Type B pancreatic cell (in vitro differentiated cells): ENCODE measurements at places on chromosomes 7 and 10. TPM values are rescaled to one million over a fixed set of nuclear protein-coding genes. Genes with fewer than 3 reads are reported as not detected.
A peak's percentile ranks its signal among the peaks of the same experiment; 100 is the strongest.

DNA sequence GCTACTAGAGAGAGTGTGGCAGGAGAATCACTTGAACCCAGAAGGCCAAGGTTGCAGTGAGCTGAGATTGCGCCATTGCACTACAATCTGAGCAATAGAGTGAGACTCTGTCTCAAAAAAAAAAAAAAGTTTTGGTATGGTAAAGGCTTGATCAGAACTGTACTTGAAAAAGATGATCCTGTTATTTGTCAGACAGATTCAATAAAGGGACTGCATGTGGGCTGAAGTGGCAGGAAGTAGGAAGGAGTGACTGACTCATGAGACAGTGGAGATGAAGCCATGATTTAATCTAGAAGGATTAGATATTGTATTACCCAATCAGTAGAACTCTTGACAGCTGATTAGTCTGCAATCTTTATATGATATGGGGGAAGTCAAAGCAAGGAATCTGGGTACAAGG, 2.7 kb upstream of the TMEM254 start:
- H3K4me3 ChIP-seq, result peak overlapping the region; percentile 8
- DNase-seq, result no peak
- no peaks in the 10 kb centered on the region for H3K27me3 ChIP-seq

DNA sequence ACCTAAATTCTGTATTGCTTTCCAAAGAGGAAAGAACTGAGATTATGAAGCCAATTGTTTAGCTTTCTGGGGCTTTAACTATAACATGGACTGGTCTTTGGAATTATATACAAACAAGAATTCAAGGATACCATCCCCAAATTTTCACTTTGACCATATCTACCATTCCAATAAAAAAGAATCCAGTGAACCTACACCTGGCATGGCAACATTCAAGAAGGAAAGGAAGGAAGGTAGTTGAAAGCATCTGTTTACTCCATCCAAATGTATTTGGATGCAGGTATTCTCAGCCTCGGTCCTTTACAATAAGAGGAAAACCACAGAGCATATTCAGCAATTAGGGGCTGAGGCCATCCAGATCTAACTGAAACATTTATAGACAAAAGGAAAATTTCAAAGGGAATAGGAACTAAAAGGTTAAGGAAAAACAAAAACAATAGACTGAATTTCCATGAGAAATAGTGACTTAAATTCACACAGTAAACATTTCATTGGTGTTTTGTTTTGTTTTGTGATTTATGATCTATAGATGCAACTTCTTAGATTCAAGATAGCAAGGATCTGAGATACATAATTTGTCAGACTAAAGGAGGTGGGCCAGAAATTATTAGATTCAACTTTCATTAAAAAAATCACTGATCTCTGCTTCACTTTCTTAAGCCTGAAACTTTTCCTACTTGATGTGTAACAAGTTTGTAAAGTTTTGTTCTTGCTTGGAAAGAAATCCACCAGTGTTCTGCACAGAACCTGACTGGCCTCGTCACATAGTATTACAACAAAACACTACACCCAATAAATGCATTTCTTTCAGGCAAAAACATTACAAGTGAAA, 12.7 kb downstream of the SKIDA1 start:
- peaks cover 33% of the 10 kb centered on the region for H3K4me1 ChIP-seq
- peaks cover 8% of the 10 kb centered on the region for H3K27me3 ChIP-seq
- peak overlapping the region; percentile 64 for H3K27ac ChIP-seq
- peak overlapping the region; percentile 92 for H3K4me3 ChIP-seq
- H3K36me3 ChIP-seq, result peaks cover 13% of the 10 kb centered on the region

GRCh38 chr7:74025730-74026129, 2.2 kb upstream of the ELN start:
- H3K4me1 ChIP-seq, result peaks cover 34% of the 10 kb centered on the region
- no peak for DNase-seq
- H3K4me3 ChIP-seq, result no peak overlapping the region
- peaks cover 44% of the 10 kb centered on the region for H3K27me3 ChIP-seq

DNA sequence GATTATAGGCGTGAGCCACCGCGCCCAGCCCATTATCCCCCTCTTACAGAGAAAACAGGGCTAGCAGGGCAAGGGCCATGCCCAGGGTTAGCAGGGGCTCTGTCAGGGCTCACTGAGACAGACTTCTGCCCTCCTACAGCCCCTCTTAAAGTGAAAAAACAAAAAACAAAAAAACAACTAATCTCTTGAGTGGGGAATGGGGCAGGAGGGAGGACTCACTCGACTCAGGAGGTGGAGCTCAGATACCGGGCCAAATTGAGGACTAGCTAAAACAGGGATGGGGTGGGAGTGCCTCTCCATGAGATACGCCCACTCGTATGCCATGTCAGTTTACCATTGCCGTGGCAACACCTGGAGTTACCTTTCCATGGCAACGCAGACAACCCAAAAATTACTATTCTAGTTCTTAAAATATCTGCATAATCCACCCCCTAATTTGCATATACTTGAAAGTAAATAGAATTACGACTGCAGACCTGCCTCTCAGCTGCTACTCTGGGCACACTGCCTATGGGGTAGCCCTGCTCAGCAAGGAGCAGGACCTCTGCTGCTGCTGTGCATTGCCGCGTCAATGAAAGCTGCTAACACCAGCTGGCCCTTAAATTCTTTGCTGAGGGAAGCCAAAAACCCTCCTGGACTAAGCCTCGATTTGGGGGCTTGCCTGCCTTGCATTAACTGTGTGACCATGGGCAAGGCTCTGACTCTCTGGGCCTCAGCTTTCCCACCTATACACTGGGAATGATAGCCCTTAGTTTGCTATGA, 13.4 kb downstream of the SSC4D start:
- no peak for DNase-seq
- H3K27me3 ChIP-seq, result no peaks in the 10 kb centered on the region
- peaks cover 5% of the 10 kb centered on the region for H3K4me1 ChIP-seq
- H3K4me3 ChIP-seq, result no peak overlapping the region
- H3K36me3 ChIP-seq, result no peaks in the 10 kb centered on the region
- no peak overlapping the region for H3K27ac ChIP-seq

- peaks cover 15% of the 10 kb centered on the region for H3K4me1 ChIP-seq
- no peaks in the 10 kb centered on the region for H3K36me3 ChIP-seq
- no peak for DNase-seq
- H3K4me3 ChIP-seq, result no peak overlapping the region
- H3K27ac ChIP-seq, result no peak overlapping the region
Measured at GRCh38 chr7:2886900-2887299, 42.8 kb upstream of the GNA12 start.

DNA sequence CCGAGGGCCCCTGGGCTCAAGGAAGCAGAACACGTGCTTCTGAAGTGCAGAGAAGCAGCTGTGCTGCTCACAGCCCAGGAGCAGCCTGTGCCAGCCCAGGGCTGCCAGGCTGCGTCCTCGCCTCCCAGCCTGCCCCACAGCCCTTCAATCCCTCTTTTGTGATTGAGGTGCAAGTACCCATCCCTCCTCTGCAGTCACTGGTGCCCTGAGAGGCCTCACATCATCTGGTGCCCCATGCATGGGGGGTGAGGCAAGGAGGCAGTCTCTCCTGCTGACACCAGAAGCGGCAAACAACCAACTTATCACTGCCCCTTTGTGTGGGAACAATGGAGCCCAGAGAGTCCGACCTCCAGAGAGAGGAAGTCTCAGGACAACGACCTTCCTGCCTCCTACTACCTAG, 49.8 kb upstream of the FGFR2 start:
- no peak overlapping the region for H3K4me3 ChIP-seq

- H3K4me1 ChIP-seq, result peaks cover 5% of the 10 kb centered on the region
- DNase-seq, result no peak
- no peak overlapping the region for H3K4me3 ChIP-seq
- H3K36me3 ChIP-seq, result peaks cover 3% of the 10 kb centered on the region
- H3K27me3 ChIP-seq, result peaks cover 37% of the 10 kb centered on the region
Measured at GRCh38 chr7:132261327-132262159, 314.7 kb downstream of the PLXNA4 start.

GRCh38 chr10:15262036-15262713, 93.7 kb upstream of the NMT2 start:
- no peak overlapping the region for H3K4me3 ChIP-seq
- no peaks in the 10 kb centered on the region for H3K27me3 ChIP-seq
- no peak for DNase-seq
- H3K36me3 ChIP-seq, result peaks cover 12% of the 10 kb centered on the region

DNA sequence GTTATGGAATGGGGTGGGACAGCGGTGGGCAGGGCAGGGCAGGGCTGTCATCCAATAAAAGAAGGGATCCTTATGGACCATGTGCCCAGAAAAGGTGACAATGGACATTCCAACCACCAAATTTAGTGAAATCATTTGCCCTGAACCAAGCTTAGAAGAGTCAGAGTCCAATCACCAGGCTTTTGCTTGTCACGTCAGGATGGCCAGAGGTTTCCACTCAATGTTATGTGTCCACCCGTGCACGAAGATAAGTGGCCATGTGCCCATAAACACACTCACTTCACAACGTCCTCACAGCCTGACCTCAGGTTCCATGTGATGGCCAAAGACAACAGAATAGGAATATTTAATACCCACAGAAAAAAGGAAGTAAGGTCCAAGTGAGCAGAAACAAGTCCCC, 36.6 kb upstream of the PLPP4 start:
- H3K27ac ChIP-seq, result peak overlapping the region; percentile 50
- DNase-seq, result no peak
- H3K27me3 ChIP-seq, result peaks cover 9% of the 10 kb centered on the region
- H3K4me3 ChIP-seq, result no peak overlapping the region
- no peaks in the 10 kb centered on the region for H3K36me3 ChIP-seq

- H3K4me3 ChIP-seq, result no peak overlapping the region
- H3K4me1 ChIP-seq, result no peaks in the 10 kb centered on the region
- no peak overlapping the region for H3K27ac ChIP-seq
- H3K27me3 ChIP-seq, result no peaks in the 10 kb centered on the region
Measured at GRCh38 chr10:73449113-73449512, 15.8 kb upstream of the MSS51 start.

GRCh38 chr7:151339651-151340382, 1.8 kb upstream of the NUB1 start:
- H3K27ac ChIP-seq, result no peak overlapping the region
- no peak for DNase-seq
- H3K4me1 ChIP-seq, result peaks cover 11% of the 10 kb centered on the region
- H3K4me3 ChIP-seq, result peak overlapping the region; percentile 9

GRCh38 chr7:38191791-38192190, 13.7 kb downstream of the STARD3NL start:
- DNase-seq, result no peak
- no peak overlapping the region for H3K27ac ChIP-seq
- H3K4me1 ChIP-seq, result peaks cover 33% of the 10 kb centered on the region
- peaks cover 24% of the 10 kb centered on the region for H3K36me3 ChIP-seq
- no peaks in the 10 kb centered on the region for H3K27me3 ChIP-seq

GRCh38 chr7:104650991-104651640, 322.7 kb downstream of the LHFPL3 start:
- no peaks in the 10 kb centered on the region for H3K36me3 ChIP-seq
- no peak for DNase-seq
- peaks cover 29% of the 10 kb centered on the region for H3K27me3 ChIP-seq
- H3K27ac ChIP-seq, result no peak overlapping the region

- no peak for DNase-seq
- no peaks in the 10 kb centered on the region for H3K36me3 ChIP-seq
- no peak overlapping the region for H3K4me3 ChIP-seq
- peaks cover 6% of the 10 kb centered on the region for H3K27me3 ChIP-seq
- H3K4me1 ChIP-seq, result no peaks in the 10 kb centered on the region
- H3K27ac ChIP-seq, result no peak overlapping the region
Measured at GRCh38 chr7:103710247-103710646, 264.2 kb upstream of the SLC26A5 start.

GRCh38 chr10:121128164-121128563, 277.0 kb downstream of the WDR11 start:
- H3K4me1 ChIP-seq, result peaks cover 17% of the 10 kb centered on the region
- H3K36me3 ChIP-seq, result no peaks in the 10 kb centered on the region
- DNase-seq, result no peak

DNA sequence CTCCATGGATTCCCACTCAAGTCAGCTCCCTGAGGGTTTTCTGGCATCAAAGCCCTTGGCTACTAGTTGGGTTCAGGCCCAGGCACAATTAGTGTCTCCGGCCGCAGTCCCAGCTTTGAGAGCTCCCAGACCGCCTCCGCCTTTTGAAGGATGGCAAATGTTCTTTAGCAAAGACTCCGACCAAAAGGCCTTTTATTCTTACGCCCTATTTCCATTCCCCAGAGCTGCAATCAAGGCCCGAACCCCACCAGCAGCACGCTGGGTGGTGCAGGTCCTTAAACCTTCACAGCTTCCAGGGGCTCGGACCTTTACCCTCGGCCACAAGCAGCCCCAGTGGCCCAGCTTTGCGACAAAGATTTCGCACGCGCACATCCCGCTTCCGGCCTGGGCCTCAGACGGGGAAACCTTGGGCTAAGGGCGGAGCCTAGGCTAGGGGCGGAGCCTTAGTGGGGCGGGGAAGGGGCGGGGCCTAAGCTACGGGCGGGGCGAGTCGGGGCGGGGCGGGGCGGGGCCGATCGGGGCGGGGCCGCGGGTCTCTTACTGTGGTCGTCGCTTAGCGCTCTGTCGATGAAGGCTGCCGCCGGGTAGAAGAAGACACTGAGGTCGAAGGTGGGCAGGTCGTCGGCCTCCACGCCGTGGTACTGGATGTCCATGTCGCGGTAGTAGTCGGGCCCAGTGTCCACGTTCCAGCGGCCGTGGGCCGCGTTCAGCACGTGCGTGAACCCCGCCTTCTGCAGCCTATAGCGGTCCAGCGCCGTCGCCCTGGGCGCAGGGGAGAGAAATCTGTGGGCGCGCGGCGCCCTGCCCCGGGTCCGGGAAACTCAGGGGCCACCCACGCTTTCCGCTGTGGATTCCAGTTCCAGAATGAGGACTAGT, 68.0 kb upstream of the SAMD8 start:
- no peak overlapping the region for H3K27ac ChIP-seq
- H3K4me1 ChIP-seq, result peaks cover 21% of the 10 kb centered on the region
- no peaks in the 10 kb centered on the region for H3K27me3 ChIP-seq
- DNase-seq, result no peak
- H3K36me3 ChIP-seq, result no peaks in the 10 kb centered on the region

DNA sequence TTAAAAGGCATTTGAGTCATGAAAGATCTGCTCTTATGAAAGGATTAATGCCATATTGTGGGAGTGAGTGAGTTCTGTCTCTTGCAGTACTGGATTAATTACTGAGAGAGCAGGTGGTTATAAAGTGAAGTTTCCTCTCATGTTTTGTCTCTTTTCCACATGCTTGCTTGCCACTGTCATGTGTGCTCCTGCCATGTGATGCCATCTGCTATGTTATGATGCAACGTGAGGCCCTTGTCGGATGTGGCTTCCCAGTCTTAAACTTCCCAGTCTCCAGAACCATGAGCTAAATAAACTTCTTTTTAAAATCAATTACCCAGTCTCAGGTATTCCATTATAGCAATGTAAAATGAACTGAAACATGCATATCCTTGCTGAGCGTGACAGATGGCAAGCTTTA, 22.7 kb upstream of the TCTN3 start:
- no peaks in the 10 kb centered on the region for H3K27me3 ChIP-seq
- DNase-seq, result no peak
- no peak overlapping the region for H3K4me3 ChIP-seq
- no peaks in the 10 kb centered on the region for H3K4me1 ChIP-seq
- H3K27ac ChIP-seq, result no peak overlapping the region

GRCh38 chr7:5396999-5397663, 26.5 kb downstream of the TNRC18 start:
- H3K27me3 ChIP-seq, result no peaks in the 10 kb centered on the region
- H3K36me3 ChIP-seq, result peaks cover 17% of the 10 kb centered on the region
- peaks cover 10% of the 10 kb centered on the region for H3K4me1 ChIP-seq
- H3K27ac ChIP-seq, result peak overlapping the region; percentile 71
- DNase-seq, result no peak
- no peak overlapping the region for H3K4me3 ChIP-seq

- H3K27ac ChIP-seq, result peak overlapping the region; percentile 72
- peaks cover 14% of the 10 kb centered on the region for H3K4me1 ChIP-seq
Measured at GRCh38 chr7:127392182-127392565, 334 bp downstream of the ZNF800 start.

CALCR gene
- 0.10 and 0.12 TPM in 2 replicates for total RNA-seq

MMRN2 gene
- total RNA-seq, result 4.0 and 5.5 TPM in 2 replicates

TMEM270 gene
- 0.57 TPM in 1 of 2 replicates, not detected in the other for total RNA-seq

MAGI2 gene
- 5.7 and 13.3 TPM in 2 replicates for total RNA-seq

FZD1 gene
- total RNA-seq, result 20.9 and 23.8 TPM in 2 replicates

HKDC1 gene
- total RNA-seq, result 2.4 and 8.0 TPM in 2 replicates
